ENCODE measurements at places on chromosomes 7 and 10.

DNA sequence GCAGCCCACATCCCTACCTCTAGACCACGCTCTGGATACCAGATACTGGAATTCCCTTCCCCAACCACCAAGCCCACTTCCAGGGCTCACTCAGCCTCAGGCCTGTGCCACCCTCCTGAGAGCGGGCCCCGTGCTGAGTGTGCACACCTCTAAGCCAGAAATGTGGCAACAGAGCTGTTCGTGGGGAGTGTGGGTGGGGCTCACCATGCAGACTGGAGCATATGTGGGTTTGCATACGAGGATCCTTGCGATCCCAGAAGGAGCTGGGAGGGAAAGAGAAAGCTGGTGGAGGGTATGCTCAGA lies 13.0 kb upstream of the LIMK1 start:
- no peak for DNase-seq

DNA sequence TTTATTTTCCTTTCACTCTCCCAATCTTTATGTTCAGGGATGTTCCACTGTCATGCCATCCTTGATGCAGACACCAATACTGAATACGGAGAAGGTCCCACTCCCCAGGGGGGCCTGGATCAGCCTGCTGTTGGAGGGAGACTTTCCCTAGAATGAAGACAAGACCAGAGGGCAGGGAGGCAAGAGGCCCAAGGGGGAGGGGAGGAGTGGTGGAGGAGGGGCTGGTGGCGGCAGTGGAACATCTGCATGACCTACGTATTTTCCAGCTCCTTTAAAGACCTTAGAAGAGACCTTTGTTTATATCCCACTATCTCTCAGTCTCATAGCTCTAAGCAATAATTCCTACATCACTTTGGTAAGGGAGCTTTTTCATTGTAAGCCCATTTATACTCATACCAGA lies 183.0 kb downstream of the HECW1 start:
- DNase-seq: no peak

- DNase-seq: no peak
These were observed 49.3 kb downstream of the TPK1 start for GRCh38 chr7:144786522-144786921.

DNA sequence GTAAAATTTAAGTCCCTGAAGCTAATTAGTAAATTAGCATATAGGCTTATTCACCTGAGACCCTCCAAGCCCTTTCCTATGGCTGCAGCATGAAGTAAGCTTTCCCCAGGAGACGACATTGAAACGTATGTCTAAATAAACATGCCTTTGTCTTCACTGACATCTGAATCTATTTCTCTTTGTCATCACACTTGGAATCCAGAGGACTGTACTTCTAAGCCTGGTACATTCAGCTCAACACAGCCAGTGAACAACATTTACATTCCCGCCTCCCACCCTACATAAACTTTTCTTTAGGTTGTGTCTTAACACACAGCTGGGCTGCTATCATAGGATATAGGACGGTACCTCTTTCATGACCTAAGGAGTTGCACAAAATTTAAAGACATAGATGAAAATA lies 414.4 kb downstream of the SFMBT2 start:
- DNase-seq: no peak

All from stimulated activated CD4-positive, alpha-beta T cell treated with anti-CD3 and anti-CD28 coated beads, Interleukin-1b, Interleukin-23, amount 100 ng/mL, for 1 hour (primary cell).